ENCODE measurements at places on chromosomes 1 and 21.

GRCh38 chr1:39205781-39206464 is 1.4 kb downstream of the MACF1 start:
- no peak for DNase-seq

DNA sequence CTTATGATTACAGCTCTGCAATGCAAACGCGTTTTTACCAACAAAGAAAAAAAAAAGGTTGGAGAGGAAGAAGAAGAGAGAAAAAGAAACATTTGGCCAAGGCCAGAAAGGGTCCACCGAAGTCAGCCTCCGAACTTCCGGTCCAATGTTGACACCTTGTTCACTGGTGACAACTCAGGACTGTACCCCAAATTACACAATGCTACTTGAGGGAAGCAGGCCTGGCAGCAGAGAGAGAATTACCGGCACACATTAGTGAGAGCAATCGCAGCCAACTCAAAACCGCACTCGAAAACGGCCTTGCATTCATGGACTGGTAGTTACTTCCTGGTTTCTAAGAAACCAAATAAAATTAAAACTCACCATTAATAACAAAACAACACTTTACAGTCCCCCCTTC is 652.5 kb downstream of the KIF26B start:
- no peak for DNase-seq

DNA sequence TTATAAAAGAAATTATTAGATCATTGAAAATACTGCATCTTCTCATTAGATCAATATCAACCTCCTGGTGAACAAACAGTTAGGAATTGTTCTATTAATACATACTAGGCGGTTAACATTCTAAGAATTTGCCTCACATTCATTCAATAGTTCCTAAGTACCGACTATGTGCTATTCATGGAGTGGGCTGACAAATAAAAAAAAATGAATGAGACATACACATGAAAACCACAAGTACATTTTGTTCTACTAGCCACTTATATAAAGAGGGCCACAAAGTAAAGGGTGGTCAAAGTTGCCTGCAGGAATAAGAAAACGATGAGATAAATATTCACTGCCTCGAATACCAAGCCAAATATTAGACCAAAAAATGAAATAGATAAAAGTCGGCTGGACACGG is 294.4 kb downstream of the SDCCAG8 start:
- DNase-seq, result no peak

GRCh38 chr21:45169682-45170081 is 95.3 kb downstream of the ADARB1 start:
- DNase-seq, result no peak

GRCh38 chr1:25195835-25196234 is 36.5 kb downstream of the SYF2 start:
- no peak for DNase-seq

- DNase-seq, result no peak
These were observed 80.8 kb downstream of the LRRC7 start for GRCh38 chr1:69648486-69648885.

- DNase-seq, result no peak
These were observed 93.7 kb downstream of the DUSP10 start for GRCh38 chr1:221648201-221648600.
